ENCODE measurements at places on chromosomes 3 and 15.

GRCh38 chr3:63832395-63832794 lies 13.3 kb downstream of the C3orf49 start:
- no peak for DNase-seq

GRCh38 chr3:48047841-48048464 lies 31.7 kb upstream of the MAP4 start:
- peak; percentile 28 for DNase-seq

GRCh38 chr15:69805248-69805953 lies 292.3 kb downstream of the TLE3 start:
- no peak for DNase-seq

DNA sequence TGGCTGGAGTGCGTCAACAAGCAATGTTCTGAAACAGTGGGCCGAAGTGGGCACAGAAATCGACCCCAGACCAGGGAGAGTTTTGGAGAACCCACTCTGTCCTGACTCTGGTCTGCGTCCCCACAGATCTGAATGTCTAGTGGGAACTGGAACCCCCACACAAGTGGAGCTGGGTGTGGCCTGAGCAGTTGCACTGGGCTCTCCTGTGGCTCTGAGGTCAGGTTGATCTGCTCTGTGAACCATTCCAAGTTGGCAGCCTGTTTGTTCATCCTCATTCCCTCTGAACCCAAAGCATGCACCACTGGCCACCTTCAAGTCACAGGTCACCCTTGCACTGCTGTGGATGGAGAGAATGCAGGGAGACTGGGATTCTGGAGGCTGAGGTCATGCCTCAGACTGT lies 60.5 kb downstream of the STARD5 start:
- DNase-seq, result no peak

DNA sequence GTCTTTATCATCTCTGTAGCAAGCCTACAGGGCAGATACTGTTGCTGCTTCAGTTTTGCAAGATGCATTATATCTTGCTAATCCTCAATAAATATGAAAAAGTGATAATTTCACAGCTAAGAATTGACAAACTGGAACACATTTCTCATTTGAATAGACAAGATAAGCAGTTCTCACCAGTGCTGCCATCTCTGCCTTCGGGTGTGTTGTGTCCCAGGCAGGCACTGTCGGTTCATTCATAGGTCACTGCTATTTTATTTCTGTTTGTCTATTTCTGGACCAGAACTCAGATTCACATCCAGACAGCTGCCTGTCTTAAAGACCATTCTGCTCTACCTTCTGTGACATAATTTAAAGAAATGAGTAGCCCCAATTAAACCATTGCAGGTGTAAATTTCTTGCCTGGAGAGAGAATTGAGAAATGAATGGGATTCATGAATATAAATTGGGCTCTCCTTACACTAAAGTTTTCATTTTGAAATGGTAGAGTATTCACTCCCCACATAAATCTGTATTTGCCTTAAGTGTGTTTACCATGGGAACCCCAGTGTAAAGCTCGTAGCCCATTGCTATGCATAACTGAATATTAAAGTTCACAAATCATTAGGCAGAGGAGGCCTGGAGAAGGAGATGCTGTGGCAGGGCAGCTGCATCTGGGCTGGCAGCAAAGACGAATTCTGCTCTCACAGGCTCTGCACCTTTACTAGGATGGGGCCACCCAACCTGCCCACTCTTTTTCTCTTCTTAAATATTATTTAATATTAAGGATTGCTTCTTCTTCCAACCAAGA lies 149.9 kb downstream of the ARPP21 start:
- no peak for DNase-seq

GRCh38 chr3:46934498-46935167 lies 41.9 kb downstream of the CCDC12 start:
- DNase-seq, result peak; percentile 48

DNA sequence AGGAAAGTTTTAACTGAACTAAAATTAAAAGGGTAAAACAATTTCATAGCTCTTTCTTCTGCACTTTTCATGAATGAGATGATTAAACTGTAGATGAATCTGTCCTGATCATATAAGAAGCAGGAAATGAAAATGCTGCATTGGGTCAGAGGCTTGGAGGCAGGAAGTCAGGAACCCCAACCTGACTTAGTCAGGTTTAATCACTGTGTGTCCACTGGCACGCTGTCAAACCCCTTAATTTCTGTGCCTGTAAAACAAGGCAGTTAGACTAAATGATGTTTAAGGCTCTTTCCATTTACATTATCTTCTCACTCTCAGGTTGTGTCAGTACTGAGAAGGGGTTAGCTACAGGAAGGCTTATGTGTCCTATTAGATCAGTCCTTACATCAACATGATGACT lies 193.3 kb upstream of the TTC14 start:
- DNase-seq, result peak; percentile 1

DNA sequence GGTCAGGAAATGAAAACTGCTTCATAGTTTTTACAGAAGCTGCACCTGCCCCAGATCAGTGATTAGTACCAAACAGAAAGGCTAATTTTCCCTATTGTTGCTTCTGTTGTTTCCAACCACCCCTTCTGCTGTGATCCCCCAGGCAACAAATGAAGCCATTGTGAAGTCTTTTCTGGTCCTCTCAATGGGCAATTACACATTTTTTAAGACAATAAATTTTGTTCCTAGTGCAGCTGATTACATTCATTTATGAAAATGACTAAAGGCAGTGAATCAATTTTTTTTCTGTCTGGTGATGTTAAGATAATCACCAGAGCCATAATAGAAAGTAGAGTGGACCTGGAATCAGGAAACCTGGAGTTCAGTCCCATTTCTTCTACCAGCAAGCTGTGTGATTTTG lies 32.7 kb downstream of the GLDN start:
- no peak for DNase-seq

DNA sequence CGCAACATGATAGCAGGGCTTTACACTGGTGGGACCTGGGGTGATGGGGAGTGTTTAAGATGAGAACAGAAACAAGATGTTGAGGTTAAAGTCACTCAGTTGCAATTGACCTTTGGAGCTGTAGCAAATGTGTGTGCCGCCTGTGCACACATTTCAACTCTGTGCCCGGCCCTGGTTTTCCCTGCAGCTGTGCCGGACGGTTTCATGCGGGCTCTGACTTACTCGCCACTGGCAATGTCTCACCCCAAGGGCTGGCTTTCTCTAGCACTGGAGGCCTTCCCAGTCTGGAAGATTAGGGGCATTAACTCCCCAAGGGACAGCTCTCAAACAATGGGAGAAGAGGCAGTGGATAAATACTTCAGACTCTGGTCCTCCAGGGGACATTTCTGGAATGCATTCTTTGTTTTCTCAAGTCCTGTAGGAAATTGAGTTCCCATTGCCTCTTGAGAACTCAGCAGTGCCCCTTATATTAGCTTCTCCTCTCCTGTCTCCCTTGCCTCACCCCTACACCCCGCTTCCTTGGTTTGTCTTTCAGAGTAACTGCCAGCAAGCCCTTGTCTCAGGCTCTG lies 152.5 kb downstream of the EDEM1 start:
- DNase-seq, result no peak

DNA sequence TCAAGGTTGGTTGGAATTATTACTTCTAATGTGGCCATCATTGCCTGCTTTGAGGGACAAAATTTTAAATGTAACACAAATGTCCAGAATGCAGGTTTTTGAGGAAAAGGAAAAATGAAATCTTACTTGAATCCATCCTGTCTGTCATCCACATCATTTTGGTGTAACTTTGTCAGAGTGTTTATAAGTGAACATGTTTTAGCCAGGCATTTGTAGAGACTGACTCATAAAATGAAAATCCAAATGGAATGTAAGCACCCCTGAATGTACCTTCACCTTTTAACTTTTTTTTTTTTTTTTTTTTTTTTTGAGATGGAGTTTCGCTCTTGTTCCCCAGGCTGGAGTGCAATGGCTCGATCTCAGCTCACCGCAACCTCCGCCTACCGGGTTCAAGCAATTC lies 141.8 kb upstream of the BNIP2 start:
- DNase-seq, result no peak

- DNase-seq, result no peak
Observed at GRCh38 chr15:68056097-68056865, 2.2 kb downstream of the PIAS1 start.

DNA sequence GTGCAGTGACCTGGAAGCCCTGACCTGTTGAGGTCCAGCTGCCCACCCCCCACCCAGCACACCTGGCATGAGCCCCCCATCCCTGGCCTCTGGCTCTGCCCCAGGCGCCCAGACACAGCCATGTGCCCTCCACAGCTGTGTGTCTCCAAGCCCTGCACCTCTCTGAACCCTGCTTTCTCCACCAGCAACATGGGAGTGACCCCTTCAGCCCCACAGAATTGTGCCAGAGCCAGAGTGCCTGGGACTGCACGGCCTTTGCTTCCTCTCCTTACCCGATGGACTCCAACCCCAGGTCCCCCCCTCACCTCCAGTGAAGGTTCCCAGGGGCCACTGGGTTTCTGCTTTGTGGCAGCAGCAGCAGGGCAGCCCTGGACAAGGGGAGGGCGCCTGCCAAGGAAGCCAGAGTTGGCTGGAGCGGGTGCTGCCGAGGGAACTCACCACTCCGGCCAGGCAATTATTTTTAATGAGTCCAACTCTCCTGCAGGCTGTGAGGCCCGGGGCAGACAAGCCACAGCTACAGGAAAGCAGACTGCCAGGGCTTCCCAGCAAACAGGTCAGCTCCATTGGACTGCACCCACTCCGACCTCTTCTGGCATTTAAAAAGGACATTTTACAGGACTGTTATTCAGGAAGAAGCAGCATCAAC lies 24.1 kb downstream of the PRR20G start:
- no peak for DNase-seq

DNA sequence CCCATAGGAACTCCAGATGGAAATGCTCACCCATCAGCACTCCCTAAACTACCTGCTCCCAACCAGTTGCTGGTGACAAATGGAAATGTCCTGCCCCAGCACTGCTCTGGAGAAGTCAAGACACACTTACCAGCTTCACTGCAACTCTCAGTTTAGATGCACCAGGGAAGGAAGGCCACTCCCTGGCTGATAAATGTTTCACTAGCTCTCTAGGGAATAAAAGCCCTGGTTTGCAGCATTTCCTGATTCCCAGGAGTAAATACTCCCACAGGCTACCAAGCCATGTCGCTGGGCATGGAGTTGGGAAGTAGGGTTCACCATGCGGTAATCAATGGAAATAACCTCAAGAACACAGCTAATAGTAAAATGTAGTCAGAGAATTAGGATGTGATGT lies 112.0 kb upstream of the NEO1 start:
- DNase-seq, result no peak

DNA sequence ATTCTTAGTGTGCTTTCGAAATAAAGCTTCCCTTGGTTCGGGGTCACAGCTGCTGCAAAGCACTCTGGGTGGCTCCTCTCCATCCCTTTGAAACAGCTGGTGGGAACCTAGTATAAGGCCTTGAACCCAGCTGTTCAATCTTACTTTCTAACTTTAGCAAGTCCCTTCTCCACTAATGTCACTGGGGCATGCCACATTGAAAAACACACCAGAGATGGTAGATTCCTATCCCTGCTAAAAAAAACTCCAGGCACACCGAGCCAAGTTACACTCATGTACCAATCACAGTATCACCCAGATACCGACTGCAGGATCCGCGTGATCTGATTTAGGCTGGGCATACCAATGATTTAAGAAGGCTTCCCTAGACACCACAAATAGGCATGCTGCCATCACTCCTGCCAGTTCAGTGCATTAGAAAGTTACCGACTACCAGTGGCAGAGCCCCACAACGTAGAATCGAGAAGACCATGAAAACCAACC lies 65.0 kb downstream of the WWTR1 start:
- DNase-seq, result no peak

DNA sequence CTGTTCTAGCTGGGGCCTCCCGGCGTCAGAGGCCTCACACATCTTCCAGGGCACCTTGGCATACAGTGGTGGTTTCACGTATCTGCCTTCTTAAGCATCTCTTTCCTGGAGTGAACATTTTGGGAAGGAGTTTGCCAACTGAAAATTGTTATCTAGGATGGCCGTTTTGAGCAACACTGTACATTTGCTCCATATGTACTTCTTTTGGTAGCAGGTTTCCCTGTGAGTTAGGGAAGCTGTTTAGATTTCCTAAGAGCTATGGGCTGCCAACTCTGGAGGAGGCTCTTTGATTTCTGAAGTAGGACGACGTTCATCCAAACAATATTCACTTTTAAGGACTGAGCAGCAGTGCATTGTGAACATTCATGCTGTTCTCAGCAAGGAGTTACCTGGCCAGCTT lies 665.9 kb downstream of the SQOR start:
- peak; percentile 9 for DNase-seq

- DNase-seq, result no peak
Observed at GRCh38 chr3:39149059-39149455, 4.3 kb downstream of the CSRNP1 start.

- DNase-seq, result no peak
Observed at GRCh38 chr15:60392601-60392985, 5.2 kb downstream of the ANXA2 start.

DNA sequence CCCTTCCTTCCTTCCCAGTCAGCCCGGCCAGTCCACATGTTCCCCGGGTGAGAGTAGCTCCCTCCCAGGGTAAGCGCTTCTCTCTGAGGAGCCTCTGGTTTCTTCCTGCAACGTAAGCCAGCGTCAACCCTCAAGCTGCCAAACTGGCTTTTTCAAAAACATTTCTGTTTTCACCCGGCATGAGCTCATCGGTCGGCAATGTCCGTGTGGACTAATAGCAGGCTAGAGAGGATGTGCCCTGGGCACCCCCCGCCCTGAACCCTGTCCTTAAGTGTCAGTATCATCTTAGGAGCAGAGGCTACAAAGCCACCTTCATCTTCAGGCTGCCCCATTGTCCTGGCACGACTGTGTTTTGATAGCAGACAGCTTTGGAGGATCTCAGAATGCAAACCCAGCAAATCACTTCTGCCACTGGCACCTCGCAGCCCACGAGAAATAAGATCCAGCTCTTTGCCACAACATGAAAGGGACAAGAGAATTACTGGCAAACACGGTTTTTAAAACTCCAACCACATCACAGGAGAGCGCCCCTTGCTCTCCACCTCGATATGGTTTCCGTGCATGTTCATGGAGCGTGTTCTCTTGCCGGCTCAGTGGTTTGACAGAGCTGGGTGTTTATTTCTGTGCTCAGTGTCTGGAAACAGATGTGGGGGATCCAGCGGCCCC lies 9.9 kb downstream of the ALDH1A3 start:
- DNase-seq, result no peak

DNA sequence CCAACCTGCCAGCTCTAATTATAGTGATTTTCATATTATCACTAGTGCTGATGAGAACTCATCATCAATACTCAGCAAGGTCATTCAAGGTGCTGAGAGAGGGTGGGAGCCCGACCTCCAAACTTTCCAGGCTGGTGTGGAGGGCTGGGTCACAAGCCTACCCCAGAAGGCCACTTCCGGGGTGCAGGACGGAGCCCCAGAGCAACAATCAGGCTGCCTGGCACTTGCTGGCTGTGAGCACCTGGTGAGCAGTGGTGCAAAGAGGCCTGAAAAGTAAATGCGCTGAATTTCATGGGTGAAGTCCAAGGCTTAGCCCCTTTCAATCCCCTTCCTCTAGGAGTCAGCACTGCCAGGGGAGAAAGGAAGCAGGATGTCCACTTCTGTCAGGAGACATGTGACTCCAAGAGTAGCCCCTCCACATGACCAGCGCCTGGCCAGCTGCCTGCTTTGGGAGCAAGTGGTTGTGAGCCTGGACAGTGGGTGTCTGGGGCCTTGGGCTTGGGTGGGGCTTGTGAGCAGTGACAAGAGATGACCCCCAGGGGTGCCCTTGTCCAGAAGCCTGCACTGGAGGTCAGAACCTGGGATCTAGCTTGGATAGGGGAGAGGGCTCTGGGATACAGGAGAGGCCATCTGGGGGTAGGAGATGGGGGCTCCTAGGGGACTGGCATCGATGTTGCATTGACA lies 165.0 kb upstream of the TLE3 start:
- no peak for DNase-seq

Data from NCI-H2029 (cell line).